ENCODE measurements at places on chromosomes 3 and 15.

- DNase-seq, result no peak
Measured at GRCh38 chr15:81308260-81308659, 15.7 kb downstream of the STARD5 start.

GRCh38 chr15:82789491-82789890, 16.4 kb downstream of the FSD2 start:
- DNase-seq, result no peak

GRCh38 chr3:187986514-187986934, 167.4 kb upstream of the LPP start:
- DNase-seq, result no peak

- no peak for DNase-seq
Measured at GRCh38 chr3:160701490-160701889, 24.5 kb downstream of the ARL14 start.
